ENCODE measurements at places on chromosomes 2 and 18.

DNA sequence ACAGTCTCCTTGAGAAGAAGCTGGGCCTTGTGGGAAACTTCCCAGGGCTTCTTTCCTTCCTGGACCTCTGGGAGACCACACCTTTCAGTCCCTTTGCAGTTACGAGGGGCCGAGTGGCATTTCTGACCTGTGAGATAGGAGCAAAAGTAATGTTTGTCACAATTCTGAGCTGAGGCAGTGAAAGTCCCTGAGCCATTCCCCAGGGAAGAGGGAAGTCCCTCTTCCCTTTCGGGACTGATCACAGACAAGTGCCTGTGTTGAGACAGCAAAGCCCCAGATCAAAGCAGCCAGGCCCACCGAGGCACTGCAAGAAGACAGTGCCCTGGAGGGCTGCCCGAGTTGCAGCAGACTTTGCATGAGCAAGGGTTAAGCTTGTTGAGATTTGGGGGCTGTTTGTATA is 41.9 kb downstream of the RHOB start:
- peak overlapping the region; percentile 68 for H3K27ac ChIP-seq
- no peak overlapping the region for H3K4me3 ChIP-seq
- H3K27me3 ChIP-seq, result no peaks in the 10 kb centered on the region
- no peak for DNase-seq
- H3K4me1 ChIP-seq, result peaks cover 11% of the 10 kb centered on the region

DNA sequence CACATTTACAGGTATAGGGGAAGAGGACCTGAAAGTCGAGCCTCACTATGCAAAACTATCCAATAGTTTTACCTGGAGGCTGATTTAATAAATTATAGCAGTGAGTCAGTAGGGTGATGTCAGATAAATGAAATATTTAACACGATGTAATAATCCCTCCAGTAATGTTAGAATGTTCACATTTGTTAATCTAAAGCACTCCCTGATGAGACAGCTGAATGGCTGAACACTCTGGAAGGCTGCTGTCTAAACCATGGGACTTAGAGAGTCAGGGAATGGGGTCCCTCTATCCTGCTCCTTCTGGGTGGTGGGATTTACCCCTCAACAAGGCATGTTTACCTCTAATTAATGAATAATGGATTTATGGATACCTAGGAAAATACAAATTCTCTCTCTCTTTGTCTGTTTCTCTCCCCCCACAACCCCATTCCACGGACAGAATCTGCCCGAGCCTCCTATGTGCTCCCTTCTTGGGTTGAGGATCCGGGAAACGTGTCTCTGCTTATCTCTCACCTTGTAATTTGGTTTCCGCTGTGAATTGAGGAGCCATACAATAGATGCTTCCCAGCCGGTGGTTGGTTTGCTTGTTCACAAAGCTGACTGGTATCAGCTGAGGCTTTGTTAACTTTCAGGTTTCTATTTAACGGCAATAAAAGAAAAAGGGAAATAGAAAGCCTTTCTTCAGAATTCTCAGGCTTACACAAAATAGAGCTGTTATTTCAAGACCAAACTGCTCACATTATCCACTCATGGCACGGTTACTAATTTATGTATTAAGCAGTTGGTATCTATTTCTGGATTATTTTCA is 25.9 kb downstream of the LRRC30 start:
- H3K27me3 ChIP-seq, result no peaks in the 10 kb centered on the region
- H3K4me1 ChIP-seq, result peaks cover 10% of the 10 kb centered on the region
- peak; percentile 91 for DNase-seq
- peak overlapping the region; percentile 47 for H3K27ac ChIP-seq
- no peaks in the 10 kb centered on the region for H3K36me3 ChIP-seq

- no peak overlapping the region for H3K4me3 ChIP-seq
- no peak for DNase-seq
- no peaks in the 10 kb centered on the region for H3K27me3 ChIP-seq
- no peaks in the 10 kb centered on the region for H3K4me1 ChIP-seq
- no peak overlapping the region for H3K27ac ChIP-seq
- no peaks in the 10 kb centered on the region for H3K36me3 ChIP-seq
These were observed 39.3 kb upstream of the PARD3B start for GRCh38 chr2:204505946-204506345.

- DNase-seq, result no peak
- no peaks in the 10 kb centered on the region for H3K4me1 ChIP-seq
- H3K27ac ChIP-seq, result no peak overlapping the region
- H3K27me3 ChIP-seq, result no peaks in the 10 kb centered on the region
- H3K4me3 ChIP-seq, result no peak overlapping the region
These were observed 208.2 kb downstream of the FHOD3 start for GRCh38 chr18:36505665-36506064.

DNA sequence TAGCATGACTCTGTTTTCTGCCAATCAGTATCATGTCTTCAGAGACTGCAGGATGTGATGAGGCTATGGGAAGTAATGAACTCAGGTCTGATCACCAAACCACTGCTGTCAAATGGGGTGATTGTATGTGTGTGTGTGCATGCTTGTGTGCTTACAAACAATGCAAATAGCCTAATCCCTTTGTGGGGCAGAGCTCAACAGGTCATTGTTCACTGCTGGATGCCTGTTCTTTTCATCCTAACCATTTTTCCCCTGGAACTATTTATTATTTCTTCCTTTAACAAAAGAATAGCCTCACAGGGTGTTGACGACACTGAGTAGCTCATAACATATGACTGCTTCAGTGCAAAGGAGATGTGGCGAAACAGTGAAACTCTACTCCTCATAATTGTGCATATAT is 55.9 kb downstream of the NXPH2 start:
- H3K27me3 ChIP-seq, result no peaks in the 10 kb centered on the region
- H3K27ac ChIP-seq, result no peak overlapping the region
- no peak overlapping the region for H3K4me3 ChIP-seq
- peak; percentile 41 for DNase-seq
- no peaks in the 10 kb centered on the region for H3K4me1 ChIP-seq
- no peaks in the 10 kb centered on the region for H3K36me3 ChIP-seq

DNA sequence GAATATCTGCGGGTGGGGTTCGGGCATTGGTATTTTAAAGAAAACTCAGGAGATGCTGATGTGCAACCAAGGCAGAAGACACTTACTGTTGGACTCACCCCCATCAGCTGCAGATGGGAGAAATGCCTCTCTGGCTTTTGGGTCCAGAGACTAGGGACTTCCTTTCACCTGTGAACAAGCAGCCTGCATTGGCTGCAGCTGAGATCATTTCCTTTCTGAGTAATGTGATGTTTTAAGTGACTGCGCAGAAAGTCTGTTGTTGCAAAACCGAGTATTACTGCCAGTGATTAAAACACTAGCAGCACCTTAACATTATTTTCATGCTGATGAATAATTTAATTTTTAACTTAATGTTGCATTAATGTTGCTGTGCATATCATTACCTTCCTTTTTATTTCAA is 143.0 kb downstream of the TSN start:
- no peaks in the 10 kb centered on the region for H3K36me3 ChIP-seq
- no peak overlapping the region for H3K4me3 ChIP-seq
- H3K4me1 ChIP-seq, result no peaks in the 10 kb centered on the region
- no peak for DNase-seq
- no peaks in the 10 kb centered on the region for H3K27me3 ChIP-seq
- no peak overlapping the region for H3K27ac ChIP-seq

GRCh38 chr18:25962176-25962575 is 128.2 kb downstream of the SS18 start:
- H3K4me1 ChIP-seq, result no peaks in the 10 kb centered on the region
- H3K27ac ChIP-seq, result no peak overlapping the region
- DNase-seq, result no peak
- no peak overlapping the region for H3K4me3 ChIP-seq
- H3K27me3 ChIP-seq, result no peaks in the 10 kb centered on the region
- H3K36me3 ChIP-seq, result no peaks in the 10 kb centered on the region

GRCh38 chr2:100142393-100142792 is at the start of gene AFF3:
Gene AFF3, minus strand, starts transcription at chr2:100142590. Its CDS starts 38,136 bp downstream, at chr2:100104454.
- H3K27me3 ChIP-seq, result no peaks in the 10 kb centered on the region
- no peaks in the 10 kb centered on the region for H3K36me3 ChIP-seq
- no peaks in the 10 kb centered on the region for H3K4me1 ChIP-seq

- H3K27me3 ChIP-seq, result no peaks in the 10 kb centered on the region
- H3K4me1 ChIP-seq, result peaks cover 12% of the 10 kb centered on the region
- peaks cover 2% of the 10 kb centered on the region for H3K36me3 ChIP-seq
- no peak overlapping the region for H3K27ac ChIP-seq
These were observed 1.6 kb upstream of the DCTN1 start for GRCh38 chr2:74381751-74382150.

GRCh38 chr2:52934323-52934898 is 833.2 kb upstream of the CHAC2 start:
- no peak overlapping the region for H3K27ac ChIP-seq
- no peaks in the 10 kb centered on the region for H3K36me3 ChIP-seq

- no peaks in the 10 kb centered on the region for H3K4me1 ChIP-seq
- H3K27ac ChIP-seq, result no peak overlapping the region
- H3K27me3 ChIP-seq, result no peaks in the 10 kb centered on the region
- H3K36me3 ChIP-seq, result no peaks in the 10 kb centered on the region
- no peak for DNase-seq
These were observed 121.5 kb downstream of the SLC4A3 start for GRCh38 chr2:219748671-219749570.

DNA sequence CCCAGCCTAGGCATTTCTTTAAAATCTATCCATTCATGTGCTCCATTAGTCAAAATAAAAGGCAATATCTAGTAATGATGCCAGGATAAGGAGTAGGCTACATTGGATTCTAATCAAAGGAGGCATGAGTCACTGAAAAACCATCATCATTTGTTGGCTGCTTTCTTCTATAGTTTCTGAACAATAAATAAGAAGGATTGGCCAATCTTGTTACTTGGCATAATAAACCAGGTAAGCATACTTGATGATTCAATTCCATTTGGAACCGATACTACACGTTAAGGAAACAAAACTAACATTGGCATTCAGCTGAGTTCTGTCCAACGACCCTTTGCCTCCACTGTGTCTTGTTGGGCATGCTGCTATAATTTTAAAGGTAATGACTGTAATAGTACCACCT is 27.2 kb downstream of the ATP8B1 start:
- H3K4me1 ChIP-seq, result peaks cover 11% of the 10 kb centered on the region
- H3K4me3 ChIP-seq, result no peak overlapping the region
- no peak for DNase-seq
- H3K27me3 ChIP-seq, result no peaks in the 10 kb centered on the region

DNA sequence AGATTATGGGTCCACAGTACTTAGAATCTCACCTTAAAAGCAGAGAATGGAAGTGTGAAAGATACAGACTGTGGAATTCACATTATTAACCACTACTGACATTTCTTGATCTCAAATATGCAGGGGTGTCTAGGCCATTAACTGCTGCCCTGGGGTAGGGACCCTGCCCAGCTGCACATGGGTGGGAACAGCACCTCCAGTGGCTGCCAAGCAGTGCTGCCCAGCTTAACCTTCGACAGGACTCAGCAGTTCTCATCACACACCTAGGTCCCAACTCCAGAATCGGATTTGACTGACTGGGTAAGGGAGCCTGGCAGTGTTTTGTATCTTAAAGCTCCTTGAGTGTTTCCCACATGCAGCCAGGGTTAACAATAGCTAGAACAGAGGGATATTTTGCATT is 14.9 kb downstream of the ERFE start:
- H3K27ac ChIP-seq, result no peak overlapping the region
- peak; percentile 26 for DNase-seq
- no peaks in the 10 kb centered on the region for H3K27me3 ChIP-seq
- no peak overlapping the region for H3K4me3 ChIP-seq
- H3K4me1 ChIP-seq, result no peaks in the 10 kb centered on the region

DNA sequence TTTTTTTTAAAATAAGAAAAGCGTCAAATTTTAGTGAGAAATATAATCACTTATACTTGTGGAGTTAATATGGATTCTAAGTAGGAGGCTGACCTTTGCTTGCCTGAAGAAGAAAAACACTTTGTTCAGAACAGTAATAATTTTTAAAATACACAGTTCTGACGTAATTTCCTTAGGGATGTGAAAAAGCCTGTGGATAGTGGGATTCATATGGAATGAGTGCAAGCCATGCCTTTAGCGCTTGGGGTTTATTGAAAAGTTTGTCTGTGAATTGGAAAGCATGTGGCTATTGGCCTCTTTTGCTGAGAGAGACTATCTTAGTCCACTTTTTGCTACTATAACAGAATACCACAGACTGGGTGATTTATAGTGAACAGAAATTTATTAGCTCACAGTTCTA is 151.3 kb downstream of the CCDC85A start:
- no peak for DNase-seq
- H3K4me3 ChIP-seq, result no peak overlapping the region
- H3K27ac ChIP-seq, result no peak overlapping the region
- H3K4me1 ChIP-seq, result no peaks in the 10 kb centered on the region
- H3K27me3 ChIP-seq, result no peaks in the 10 kb centered on the region

DNA sequence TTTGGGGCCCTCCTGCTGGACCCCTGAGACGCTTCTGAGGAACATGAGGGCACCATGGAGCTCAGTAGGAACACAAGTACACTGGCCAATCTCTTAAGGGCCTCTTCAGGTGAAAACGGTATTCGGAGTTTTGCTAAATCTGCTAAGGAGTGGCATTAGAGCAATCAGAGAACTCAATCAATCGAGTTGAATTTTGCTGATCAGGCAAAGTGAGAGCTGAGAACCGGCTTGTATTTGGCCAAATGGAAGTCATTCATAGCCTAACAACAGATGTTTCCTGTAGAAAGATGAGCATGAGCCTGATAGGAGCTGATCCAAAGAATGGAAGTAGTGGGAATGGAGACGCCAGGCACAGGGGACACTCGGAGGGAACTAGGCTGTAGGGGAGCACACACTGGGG is 133.7 kb downstream of the DCDC2C start:
- no peaks in the 10 kb centered on the region for H3K4me1 ChIP-seq
- no peaks in the 10 kb centered on the region for H3K36me3 ChIP-seq
- no peak overlapping the region for H3K27ac ChIP-seq
- no peak for DNase-seq
- H3K27me3 ChIP-seq, result no peaks in the 10 kb centered on the region

DNA sequence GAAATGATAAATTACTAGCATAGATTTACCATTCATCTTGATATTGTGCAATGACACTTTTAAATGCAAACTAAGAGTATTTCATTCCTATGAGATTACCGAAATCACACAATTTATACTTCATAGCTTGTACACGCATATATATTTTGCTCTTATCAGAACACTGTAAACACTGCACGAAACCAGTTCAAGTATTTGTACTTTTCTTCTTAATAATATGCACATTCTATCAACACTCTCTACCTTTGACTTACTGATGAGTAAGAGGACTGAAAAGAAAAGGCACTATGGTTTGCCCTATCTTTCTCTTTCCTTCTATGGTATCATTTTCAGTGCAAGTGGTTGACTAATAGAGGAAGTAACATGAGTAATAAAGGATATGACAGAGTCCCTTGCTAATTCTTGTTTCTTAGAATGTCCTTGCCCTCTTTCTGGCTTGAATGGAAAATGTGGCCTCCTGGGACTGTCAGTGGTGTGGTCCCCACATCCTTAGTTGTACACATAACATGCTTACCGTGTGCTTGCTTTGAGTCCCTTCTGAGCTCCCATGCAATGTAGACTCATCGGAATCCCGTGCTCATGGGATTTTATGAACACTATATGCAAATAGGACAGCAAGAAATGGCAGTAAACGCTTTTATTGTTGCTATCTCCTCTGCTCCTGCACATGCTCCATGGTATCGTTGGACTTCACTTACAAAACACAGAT is 363.5 kb upstream of the TNP1 start:
- H3K36me3 ChIP-seq, result no peaks in the 10 kb centered on the region
- no peak for DNase-seq
- no peak overlapping the region for H3K27ac ChIP-seq
- no peaks in the 10 kb centered on the region for H3K4me1 ChIP-seq

GRCh38 chr18:35610089-35610488 is 28.5 kb downstream of the GALNT1 start:
- H3K36me3 ChIP-seq, result no peaks in the 10 kb centered on the region
- H3K27ac ChIP-seq, result no peak overlapping the region
- no peaks in the 10 kb centered on the region for H3K27me3 ChIP-seq
- no peak overlapping the region for H3K4me3 ChIP-seq
- H3K4me1 ChIP-seq, result peaks cover 4% of the 10 kb centered on the region

Measured in mesendoderm (in vitro differentiated cells).